ENCODE measurements at places on chromosomes 12 and 14.
A peak's percentile ranks its signal among the peaks of the same experiment; 100 is the strongest.

- DNase-seq, result no peak
Observed at GRCh38 chr14:55519473-55520080, 60.4 kb upstream of the KTN1 start.

- DNase-seq, result no peak
Observed at GRCh38 chr14:64714432-64715025, 10.3 kb downstream of the PLEKHG3 start.

GRCh38 chr12:98645572-98646067 is 530 bp downstream of the APAF1 start:
- DNase-seq, result peak; percentile 26

- no peak for DNase-seq
Observed at GRCh38 chr12:18071336-18071735, 18.7 kb downstream of the RERGL start.

DNA sequence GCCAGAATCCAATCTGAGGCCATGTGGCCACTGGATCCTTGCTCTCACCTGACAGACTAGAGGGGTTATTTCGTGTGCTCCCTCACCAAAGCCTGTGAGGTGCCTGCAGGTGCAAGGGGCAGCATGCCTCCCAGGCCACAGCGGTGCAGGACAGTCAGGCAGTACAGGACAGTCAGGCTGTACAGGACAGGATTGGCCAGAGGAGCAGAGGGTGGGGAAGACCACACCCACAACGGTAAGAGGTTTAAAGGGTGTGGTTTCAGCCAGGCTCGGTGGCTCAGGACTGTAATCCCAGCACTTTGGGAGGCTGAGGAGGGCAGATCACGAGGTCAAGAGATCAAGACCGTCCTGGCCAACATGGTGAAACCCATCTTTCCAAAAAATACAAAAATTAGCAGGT is 3.1 kb upstream of the BRF1 start:
- no peak for DNase-seq

GRCh38 chr12:86234316-86234855 is 21.8 kb downstream of the MGAT4C start:
- no peak for DNase-seq

DNA sequence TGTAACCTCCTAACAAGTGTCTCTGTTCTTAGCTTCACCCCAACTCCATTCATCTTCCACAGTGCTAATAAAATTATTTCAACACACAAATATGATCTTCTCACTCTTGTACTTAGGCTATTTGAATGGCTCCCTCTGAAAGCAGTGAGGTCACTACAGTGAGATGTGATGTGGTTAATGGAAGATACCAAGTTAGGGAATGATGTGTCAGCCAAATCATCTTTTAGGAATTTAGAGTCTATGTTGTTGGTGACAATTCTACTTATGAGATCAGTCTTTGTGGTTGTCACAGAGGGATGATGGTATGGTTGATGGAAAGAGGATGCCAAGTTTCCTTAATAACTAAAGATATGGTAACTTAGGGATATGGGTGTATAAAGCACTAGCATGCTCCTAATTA is 57.6 kb downstream of the POLR3B start:
- DNase-seq, result peak; percentile 7

- DNase-seq, result peak; percentile 17
Observed at GRCh38 chr14:106790189-106791036, 1264.0 kb downstream of the TMEM121 start.

DNA sequence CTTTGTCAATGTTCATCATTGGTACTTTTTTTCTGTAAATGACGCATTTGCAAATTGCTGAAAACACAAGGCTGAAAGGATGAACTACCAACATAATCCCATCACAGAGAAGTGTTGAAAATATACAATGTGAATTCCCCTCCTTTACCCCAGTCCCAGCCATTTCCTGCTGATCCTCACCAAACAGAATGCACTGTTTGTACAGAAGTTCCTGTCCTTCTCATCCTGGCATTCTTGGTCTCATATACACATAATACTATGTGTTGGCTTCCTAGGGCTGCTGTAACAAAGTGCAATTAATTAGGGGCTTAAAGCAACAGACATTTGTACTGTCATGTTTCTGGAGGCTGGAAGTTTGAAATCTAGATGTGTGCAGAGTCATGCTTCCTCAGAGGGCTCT is 836.2 kb upstream of the MGAT4C start:
- no peak for DNase-seq

- DNase-seq, result no peak
Observed at GRCh38 chr12:51820526-51821439, 27.7 kb downstream of the FIGNL2 start.

DNA sequence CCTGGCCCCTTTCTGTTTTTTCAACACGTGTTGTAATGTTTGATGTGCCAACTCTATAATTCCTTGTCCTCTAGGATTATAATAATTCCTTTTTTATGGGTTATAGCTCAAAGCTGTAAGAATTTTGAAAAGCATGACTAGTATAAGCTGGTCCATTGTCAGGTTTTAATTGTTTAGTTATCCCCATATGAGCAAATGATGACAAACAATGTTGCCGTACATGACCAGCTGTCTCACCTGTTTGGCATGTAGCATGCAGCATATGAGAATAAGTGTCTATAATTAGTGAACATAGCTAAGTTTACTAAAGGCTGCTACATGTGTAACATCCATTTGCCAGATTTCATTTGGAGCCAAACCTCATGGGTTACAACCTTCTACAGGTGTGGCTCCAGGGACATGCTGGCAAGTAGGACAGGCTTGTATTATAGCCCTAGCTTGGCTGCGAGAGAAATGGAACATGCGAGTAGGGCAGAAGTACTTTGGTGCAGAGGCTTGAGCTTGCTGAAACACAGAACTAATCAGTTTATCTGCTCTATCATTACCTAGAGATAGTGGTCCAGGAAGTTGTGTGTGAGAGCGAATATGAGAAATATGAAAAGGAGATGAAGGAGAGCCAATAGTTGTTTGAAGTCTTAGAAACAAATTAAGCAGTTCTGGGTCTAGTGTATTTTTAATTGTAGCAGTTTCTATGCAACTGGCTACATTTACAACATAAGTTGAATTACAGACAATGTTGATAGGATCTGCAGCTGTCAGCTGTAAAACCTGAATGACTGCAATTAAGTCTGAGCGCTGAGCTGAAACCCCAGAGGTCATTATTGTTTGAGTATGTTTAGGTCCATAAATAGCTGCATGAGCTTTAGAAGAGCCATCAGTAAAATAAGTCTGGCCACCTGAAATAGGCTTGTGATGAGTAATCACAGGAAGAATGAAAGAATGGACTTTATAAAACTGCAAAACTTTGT is 22.6 kb upstream of the MAPKAPK5 start:
- no peak for DNase-seq

DNA sequence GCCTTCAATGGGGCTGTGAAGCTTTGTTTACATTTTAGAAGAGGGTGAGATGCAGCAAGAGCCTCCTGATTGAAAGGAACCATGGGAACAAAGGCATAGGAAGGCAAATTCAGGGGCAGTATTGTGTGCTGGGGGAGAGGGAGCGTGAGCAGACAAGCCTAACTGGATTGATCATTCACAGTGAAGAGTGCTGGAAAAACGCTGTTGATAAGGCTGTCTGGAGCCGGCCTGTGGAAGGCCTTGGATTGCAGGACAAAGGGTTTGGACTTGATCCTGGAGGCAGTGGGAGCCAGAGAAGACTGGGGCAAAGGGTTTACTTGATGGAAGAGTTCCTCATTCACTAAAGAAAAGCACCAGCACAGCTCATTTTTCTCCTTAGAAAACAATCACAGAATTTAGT is 160.5 kb downstream of the PAH start:
- no peak for DNase-seq

DNA sequence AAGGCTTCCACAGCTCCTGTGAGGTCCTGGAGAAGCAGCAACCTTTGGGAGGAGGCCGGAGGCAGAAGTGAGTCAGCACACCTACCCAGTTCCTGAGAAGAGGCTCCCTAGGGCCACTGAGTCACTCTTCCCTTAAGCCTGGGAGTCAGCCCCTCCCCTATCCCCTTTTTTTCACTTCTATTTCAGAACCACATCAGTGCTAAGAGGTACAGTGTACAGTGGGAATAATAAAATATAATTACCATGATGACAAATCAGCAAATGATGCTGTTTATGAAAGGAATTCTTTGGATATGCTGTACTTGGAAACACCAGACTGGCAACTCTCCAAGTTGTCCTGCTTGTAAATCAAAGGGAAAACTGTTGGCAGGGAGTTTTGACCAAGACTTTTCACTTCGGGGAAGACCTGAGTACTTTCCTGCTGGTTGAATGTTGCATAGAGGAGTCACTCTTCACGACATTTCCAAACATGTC is 7.8 kb upstream of the TBPL2 start:
- peak; percentile 60 for DNase-seq

DNA sequence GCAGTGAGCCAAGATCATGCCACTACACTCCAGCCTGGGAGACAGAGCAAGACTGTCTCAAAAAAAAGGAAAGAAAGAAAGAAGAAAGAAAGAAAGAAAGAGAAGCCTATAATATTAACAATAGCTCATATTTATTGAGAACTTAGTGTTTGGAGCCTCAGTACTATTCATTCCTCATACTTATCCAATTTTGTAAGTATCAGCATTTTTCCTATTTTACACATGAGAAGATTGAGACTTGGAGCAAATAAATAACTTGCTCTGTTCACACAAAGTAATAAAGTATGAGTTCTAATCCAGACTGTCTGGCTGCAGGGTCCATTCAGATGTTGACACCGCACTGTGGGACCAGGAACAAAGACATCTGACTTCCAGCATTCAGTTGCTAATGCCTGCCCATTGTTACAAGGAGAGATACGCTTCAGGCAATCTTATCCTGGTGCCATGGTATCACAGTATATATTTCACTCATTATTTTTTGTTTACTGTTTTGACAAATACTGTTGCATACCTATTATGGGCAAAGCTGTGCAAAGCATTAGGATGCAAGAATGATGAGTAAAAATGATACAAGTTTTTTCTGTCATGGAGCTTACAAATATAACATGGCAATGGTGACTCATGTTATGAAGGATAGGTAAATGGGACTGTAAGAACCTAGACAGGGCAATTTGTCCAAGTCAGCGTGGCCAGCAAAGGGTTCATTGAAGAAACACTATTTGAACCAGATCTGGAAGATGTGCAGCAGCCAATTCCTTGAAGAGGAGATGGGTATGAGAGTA is 21.4 kb upstream of the TMTC2 start:
- no peak for DNase-seq

DNA sequence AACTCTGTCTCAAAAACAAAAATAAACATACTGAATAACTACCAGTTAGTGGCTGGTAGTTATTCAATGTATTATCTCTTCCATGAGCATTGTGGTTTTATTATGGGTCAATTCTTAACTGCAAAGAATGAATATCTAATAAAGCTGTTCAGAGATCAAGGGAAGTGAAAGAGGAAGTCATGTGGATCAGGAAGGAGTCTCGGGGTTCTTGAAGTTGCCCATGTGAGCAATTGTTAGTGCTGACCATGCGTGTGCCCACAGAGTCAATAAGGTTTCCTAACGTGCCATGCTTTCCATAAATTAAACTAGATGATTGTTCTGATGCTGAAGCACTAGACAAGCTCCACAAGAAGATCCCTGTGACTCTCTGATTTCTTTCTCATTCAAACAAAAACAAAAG is 136.5 kb upstream of the CPSF6 start:
- no peak for DNase-seq

GRCh38 chr12:104462931-104463339 is 6.2 kb downstream of the CHST11 start:
- DNase-seq, result no peak

GRCh38 chr12:107027636-107028053 is 40.7 kb upstream of the MTERF2 start:
- peak; percentile 18 for DNase-seq

- no peak for DNase-seq
Observed at GRCh38 chr12:59191372-59191771, 271.1 kb upstream of the LRIG3 start.

DNA sequence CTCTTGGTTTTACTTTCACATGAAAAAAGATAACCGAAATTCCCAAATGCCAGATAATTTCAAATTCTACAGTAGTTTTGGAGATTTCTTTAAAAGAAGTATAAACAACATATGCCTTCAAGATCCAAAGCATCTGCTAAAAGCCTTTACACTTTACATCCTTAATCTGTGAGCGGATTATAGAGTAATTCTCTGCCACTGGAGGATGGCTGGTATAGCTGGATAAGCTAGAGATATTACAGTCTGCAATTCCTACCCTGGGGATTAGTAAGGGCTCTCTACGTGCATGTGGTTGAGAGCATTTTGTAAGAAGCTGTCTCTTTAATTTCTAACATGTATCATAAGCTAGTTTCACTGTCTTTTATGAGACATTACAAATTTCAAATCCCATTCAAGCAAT is 240.3 kb upstream of the HMGA2 start:
- DNase-seq, result no peak

DNA sequence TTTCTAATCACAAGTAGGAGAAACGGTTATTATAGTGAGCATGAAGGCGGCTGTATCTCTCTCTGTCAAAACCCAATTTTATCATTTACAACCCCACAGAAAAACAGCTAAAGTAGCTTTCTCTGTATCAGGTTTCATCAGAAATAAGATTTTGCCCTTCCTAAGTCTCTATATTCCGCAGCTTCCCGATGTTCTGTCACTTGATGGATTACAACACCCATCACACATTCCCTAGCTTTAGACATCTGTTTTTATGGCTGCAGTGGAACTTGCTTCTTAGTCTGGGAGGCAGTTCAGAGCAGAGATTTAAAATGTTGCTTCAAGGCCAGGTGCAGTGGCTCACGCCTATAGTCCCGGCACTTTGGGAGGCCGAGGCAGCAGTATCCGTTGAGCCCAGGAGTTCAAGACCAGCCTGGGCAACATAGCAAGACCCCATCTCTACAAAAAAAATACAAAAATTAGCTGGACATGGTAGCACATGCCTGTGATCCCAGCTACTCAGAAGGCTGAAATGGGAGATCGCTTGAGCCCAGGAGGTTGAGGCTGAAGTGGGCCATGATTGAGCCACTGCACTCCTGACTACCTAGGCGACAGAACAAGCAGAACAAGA is 27.6 kb upstream of the FOXN3 start:
- DNase-seq, result no peak

DNA sequence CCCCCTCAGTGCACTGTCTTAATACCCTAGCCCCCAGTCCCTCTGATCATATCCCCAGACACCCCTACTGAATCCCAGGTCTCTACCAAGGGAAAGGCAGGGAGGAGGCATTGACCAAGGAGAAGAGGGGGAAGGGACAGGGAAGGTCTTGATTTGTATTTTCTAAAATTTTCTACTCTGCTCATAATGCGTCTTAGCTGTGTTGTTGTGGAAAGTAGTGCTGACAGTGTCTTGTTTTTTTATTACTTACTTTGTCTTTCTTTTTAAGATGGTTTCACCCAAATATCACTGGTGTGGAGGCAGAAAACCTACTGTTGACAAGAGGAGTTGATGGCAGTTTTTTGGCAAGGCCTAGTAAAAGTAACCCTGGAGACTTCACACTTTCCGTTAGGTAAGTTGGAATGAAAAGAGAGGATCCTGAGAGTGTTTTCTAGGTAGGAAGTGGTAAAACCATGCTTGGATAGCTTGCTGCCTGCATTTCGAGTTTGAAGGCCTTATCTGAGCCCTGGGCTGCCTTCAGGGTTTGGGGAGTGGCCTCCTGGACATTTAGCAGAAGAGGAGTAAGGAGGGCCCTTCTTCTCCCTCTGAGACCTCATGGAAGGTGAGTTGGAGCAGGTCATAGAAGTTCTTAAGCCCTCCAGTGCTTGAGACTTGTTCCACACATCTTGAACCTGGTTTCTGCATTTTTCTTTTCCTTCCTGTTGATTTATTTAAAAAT is 27.4 kb downstream of the PTPN11 start:
- DNase-seq, result no peak

GRCh38 chr12:62642486-62642885 is 175.9 kb downstream of the MON2 start:
- DNase-seq, result no peak

- peak; percentile 56 for DNase-seq
Observed at GRCh38 chr12:122395319-122395718, 27.1 kb downstream of the CLIP1 start.

All from H54 (cell line).